GM18507 (cell line): ENCODE measurements at places on chromosomes 16 and 17.

DNA sequence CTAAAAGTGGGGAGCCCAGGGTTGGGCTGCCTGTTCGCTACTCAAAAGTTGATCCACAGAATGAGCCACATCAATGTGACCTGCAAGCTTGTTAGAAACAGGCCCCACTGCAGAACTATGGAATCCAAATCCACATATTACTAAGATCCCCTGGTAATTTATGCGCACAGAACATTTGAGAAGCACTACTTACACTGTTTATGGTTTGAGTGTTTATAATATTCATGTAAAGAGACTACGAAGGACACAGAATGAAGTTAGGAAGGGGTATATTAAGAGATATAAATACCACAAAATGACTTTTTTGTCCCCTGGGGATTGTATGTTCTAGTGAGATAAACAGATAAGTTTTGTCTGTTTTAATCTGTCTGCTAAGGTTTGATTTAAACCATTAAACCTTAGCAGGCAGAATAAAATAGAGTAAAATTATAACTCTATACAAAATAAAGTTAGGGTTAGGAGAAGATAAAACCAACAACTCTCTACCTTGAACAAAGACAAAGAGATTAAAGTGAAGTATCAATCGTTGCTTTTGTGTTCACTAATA lies 666.9 kb upstream of the SOX9 start:
- DNase-seq, result no peak

DNA sequence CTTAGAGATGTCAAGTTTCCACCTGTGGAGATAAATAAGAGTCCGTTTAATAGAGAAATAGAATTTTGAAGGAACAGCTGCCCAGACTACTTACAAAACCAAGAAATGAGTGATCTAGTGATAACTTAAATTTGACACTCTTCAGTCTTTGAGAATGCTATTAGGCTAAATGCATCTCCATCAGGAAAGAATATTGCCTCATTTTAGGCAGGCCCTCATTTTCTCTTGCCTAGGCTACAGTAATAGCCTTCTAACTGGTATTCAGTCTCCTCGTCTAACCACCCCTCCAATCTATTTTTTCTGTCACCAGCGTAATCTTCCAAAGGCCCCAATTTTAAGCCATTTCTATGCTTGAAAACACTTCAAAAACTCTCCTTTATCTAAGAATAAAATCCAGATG lies 537.8 kb upstream of the CA10 start:
- DNase-seq, result no peak

DNA sequence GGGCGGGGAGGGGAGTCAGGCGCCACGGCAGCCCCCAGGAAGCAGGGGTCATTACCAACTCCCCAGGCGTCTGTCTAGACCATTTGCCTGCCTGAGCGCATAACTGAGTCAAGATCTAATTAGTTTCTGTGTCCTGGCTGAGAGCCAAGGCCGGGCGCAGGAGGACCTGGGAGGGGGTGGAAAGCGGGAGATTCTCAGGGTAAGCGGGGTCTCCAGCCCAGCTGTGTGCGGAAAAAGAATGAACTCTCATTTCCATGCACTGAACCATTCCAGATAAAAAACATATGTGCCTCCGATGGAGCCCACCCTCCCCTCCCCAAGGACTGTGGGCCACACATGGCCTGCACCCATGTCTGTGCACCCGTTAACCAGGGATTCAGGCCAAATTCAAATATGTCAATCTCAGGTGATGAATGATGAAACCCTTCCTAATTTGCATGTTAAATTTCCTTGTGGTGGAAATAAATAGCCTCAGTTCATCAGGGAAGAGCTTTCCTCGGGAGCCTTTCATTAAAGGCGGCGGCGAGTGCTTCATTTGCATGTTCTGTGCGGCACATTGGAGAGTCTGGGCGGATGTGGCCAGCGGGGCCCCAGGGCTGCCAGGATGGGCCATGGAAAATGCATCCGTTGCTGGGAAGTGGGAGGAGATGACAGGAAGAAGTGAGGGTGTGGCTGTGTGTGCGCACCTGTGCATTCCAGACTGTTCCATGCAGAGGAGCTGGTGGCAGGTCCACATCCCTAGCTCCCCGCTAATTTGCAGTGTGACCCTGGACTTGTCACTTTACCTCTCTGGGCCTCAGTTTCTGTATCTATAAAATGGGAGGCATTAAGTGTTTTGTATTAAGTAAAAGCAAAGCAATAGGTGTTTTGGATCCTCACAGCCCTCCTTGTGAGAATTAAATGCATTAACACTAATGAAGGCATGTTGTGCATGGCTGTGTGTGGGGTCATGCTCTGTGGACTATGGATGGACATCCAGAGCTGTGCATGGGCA lies 151.1 kb downstream of the SDK2 start:
- no peak for DNase-seq

DNA sequence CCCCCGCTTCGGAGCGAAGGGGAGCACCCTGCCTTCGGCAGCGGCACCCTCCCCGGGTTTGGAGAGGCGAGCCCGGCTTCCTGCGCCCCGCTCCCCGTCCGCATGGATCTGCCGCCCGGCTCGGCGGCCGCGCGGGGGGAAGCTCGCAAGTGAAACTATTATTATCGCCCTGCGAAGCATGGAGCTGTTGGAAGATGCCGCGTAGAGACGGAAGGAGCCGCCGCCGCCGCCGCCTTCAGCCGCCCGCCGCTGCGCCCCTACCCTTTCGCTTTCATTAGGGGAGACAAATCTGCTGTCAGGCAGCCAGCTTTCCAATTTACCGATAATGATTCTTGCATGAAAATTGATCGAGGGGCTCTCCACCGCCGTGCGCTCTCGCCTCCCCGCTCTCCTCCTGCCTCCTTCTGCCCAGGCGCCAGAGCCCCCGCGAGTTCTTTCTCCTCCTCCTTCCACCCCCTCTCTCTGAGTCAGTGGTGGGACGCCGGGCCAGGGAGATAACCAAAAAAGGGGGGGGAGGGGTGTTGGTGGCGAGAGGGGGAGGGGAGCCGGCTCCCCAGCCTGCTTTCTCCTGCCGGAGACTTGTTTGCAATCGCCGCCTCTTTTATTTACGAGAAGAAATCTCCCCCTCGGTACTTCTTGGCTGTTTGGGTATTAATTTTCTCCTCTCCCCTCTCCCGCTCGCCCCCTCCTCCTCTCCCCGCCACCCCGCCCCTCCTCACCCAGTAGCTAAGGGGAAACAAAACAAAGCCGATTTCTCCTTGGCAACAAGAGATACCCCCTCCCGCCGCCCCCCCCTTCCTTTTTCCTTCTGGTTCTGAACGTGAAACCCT lies 58.0 kb upstream of the GSE1 start:
- no peak for DNase-seq

- DNase-seq, result no peak
Observed at GRCh38 chr17:50771991-50772785, 4.9 kb upstream of the ANKRD40CL start.

GRCh38 chr16:80591071-80591915 lies 50.5 kb downstream of the DYNLRB2 start:
- DNase-seq, result no peak

- DNase-seq, result no peak
Observed at GRCh38 chr16:89924297-89924924, 1.3 kb downstream of the TUBB3 start.

- no peak for DNase-seq
Observed at GRCh38 chr17:48023400-48024148, 14.0 kb downstream of the COPZ2 start.

- no peak for DNase-seq
Observed at GRCh38 chr17:32658470-32659418, 172.0 kb downstream of the CDK5R1 start.

GRCh38 chr17:80876950-80877728 lies 114.5 kb upstream of the CHMP6 start:
- DNase-seq, result peak; percentile 76

DNA sequence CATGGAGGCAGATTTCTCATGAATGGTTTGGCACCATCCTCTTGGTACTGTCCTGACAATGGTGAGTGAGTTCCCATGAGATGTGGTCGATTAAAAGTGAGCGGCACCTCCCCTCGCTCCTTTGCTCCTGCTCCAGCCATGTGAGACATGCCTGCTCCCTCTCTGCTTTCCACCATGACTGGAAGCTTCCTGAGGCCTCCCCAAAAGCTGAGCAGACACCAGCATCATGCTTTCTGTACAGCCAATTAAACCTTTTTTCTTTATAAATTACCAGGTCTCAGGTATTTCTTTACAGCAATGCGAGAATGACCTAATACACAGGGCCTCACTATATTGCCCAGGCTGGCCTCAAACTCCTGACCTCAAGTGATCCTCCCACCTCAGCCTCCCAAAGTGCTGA lies 12.1 kb downstream of the ZNF500 start:
- DNase-seq, result no peak

GRCh38 chr16:17439580-17439979 lies 31.2 kb downstream of the XYLT1 start:
- no peak for DNase-seq

DNA sequence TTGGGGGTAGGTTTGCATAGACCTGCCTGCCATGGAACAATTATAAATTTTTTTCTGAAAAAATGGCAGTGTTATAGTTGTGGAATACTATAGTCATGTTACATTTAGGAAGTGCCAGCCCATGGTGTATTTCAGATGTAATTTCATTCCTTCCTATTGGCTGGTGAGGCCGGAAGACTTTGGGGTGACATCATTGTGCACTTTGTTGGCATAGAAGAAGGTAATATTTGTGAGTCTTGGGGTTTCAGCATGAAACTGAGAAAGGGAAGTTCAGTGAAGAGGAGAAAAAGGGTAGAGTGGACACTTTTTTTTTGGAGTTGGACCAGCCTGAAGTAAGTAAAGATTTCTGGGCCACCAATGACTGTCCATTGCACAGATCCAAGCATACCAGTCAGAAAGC lies 16.0 kb upstream of the HEATR6 start:
- DNase-seq, result no peak

DNA sequence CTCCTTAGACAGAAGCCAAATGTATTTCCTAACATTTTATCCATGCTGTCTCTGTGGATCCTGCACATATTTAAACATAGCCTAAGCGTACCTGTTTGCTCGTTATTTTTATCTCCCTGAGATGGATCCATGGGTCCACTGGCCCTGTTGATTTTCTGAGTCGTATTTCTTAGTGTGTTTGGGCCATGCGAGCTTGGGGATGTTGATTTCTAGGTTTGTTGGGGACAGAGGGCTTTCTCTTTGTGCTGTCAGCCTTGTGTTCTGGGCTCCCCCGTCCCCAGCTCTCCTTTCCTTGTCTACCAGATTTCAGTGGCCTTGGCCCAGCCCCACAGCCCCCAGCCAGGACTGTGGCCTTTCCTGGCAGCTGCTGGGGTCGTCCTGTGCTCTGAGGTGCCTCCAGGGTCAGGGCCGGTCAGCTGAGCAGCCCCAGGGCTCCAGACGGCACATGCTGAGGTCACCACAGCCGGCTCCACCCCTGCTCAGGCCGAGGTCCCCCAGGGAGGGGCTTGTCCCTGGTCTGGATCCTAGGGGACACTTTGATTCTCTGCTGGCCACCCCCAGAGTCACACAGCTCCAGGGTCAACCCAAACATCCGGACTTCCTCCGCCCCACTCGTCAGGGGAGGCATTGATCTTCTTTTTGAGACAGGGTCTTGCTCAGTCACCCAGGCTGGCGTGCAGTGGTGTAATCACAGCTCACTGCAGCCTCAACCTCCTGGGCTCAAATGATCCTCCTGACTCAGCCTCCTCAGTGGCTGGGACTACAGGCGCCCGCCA lies 4.4 kb downstream of the SSTR5 start:
- no peak for DNase-seq

- no peak for DNase-seq
Observed at GRCh38 chr17:30332057-30332542, 1.8 kb downstream of the TMIGD1 start.

DNA sequence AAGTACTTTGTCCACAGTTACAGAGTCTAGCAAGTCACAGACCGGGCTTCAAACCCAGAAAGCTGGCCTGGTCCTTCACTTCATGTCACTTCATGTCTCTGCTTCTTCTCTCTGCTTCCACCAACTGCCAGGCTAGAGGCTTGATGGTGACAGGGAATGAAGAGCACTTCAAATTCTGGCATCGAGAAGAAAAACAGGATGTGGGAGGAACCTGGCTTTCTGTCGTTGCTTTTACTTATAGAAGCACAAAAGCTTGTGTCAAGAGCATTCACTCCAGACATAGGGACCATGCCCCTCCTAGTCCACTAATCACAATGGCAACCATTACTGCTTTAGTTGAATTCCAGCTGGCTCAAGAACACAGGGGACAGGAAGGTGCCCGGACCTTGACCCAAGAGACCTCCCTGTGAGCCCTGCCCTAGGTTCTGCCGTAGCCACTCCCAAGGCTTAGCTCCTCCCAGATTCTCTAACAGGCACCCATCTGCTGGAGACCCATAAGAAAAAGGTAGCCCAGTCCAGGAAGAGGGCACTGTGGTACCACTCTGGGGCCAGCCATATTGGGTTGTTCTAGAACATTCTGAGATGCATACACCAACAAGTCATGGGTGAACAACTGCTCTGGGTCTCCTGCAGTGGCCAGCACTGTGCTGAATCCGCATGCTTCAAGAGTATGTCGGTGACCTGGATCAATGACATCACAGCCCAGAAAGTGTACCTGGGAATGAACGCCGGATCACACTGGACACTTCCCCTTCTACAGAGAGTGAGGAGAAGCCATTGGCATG lies 181.8 kb downstream of the C16orf95 start:
- DNase-seq, result no peak
